ENCODE measurements at places on chromosomes 16 and 17.
A peak's percentile ranks its signal among the peaks of the same experiment; 100 is the strongest.

- DNase-seq: no peak
These were observed 18.5 kb downstream of the VPS35L start for GRCh38 chr16:19573997-19574396.

GRCh38 chr16:11151885-11152629 lies 103.9 kb downstream of the SOCS1 start:
- no peak for DNase-seq

DNA sequence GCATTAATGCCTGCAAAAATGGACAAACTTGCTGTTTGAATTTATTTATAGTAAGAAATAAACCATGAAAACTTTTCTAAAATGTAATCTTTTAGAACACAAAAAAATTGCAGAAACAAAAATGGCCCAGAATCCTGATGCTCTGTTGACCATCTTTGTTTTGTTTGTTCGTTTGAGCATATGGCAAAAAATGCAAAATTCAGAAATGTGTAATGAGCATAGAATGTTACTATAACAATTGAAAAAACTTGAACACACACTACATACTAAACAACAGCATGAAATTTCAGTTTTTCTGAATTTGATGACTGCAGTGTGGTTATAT lies 1.1 kb upstream of the KPNA2 start:
- DNase-seq: no peak

GRCh38 chr16:22787466-22788192 lies 26.3 kb upstream of the HS3ST2 start:
- peak; percentile 96 for DNase-seq

DNA sequence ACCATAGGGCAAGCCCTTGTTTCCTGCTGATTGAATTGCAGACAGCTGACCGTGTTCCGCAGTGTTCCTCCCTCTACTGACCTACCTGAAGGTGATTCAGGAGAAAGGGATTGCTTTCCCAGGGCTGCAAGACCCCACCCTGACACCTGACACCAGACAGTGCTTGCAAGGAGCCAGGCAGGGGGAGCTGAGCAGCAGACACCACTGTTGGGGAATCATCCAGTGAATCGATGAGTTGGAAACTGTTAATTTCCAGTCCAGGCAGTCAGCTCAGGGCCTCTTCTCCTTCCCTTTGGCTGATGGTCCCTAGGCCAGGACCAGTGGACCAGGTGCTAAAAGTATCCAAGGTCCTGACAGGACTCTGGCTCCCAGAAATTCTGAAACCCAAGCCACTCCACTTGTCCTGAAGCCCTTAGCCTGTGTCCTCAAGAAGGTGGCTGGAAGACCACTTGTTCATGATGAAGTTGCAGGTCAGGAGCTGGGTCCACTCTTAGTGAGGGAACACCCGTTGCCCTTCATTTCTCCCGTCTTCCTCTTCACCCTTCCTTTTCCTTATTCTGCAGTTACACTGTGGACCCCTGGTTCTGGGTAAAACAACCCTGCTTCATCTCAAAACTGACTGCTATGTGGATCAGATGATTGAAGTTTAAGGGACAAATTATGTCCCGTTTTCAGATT lies 9.5 kb upstream of the UNK start:
- DNase-seq: peak; percentile 28
